Esophagus muscularis mucosa (tissue), 4 donors: ENCODE measurements at places on chromosomes 7 and 10. TPM values are rescaled to one million over a fixed set of nuclear protein-coding genes. Genes with fewer than 3 reads are reported as not detected.

- no peaks in the 10 kb centered on the region for H3K36me3 ChIP-seq
- no peak overlapping the region for H3K27ac ChIP-seq
- DNase-seq = peak; percentile 39
- no peaks in the 10 kb centered on the region for H3K27me3 ChIP-seq
- no peaks in the 10 kb centered on the region for H3K4me1 ChIP-seq
Observed at GRCh38 chr7:134120405-134120804, 6.7 kb upstream of the LRGUK start.

DNA sequence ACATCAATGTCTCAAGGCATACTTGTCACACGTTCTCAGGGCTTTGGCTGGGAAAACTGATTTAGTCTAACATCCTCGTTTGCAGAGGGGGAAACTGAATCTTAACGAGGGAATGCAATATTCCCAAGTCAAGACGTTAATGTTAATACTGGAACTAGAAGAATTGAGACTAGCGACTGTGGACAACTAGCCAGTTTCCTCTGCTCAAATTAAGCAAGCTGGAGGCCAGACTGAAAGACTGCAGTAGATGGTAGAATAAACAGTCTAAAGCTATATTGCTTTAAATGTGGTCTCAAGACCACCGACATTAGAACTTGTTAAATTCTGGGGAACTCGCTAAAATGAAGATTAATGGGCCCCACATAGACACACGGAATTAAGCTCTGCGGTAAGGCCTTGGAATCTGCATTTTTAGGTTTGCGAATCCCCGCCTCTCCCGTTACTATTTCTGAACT lies 639 bp upstream of the TFAM start:
- DNase-seq = no peak
- H3K27ac ChIP-seq = peak overlapping the region; percentile 89
- H3K27me3 ChIP-seq = no peaks in the 10 kb centered on the region
- peaks cover 27% of the 10 kb centered on the region for H3K36me3 ChIP-seq
- H3K4me3 ChIP-seq = peak overlapping the region; percentile 79
- H3K4me1 ChIP-seq = peaks cover 26% of the 10 kb centered on the region

DNA sequence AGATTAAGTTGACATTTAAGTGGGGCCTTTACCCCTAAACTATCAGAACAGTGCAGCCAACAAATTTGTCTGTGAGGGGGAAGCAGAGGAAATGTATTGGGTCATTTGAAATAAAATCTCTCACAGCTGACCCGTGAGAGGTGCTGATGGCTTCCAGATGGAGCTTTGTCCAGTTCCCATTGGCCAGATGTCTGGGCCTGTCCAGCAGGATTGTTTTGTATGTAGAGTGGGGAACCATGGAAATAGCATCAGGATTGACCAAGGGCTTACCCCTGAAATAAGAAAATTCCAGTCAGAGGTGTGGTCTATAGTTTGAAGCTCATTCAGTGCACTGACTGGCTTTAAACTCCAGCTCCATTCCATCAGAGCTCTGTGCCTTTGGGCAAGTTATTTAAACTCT lies 50.6 kb downstream of the INHBA start:
- no peak overlapping the region for H3K4me3 ChIP-seq
- H3K27ac ChIP-seq = no peak overlapping the region
- peaks cover 24% of the 10 kb centered on the region for H3K4me1 ChIP-seq
- no peaks in the 10 kb centered on the region for H3K27me3 ChIP-seq
- DNase-seq = no peak

GRCh38 chr7:117210397-117210796 lies 112.5 kb downstream of the WNT2 start:
- H3K4me3 ChIP-seq = no peak overlapping the region
- H3K36me3 ChIP-seq = peaks cover 10% of the 10 kb centered on the region
- H3K27me3 ChIP-seq = no peaks in the 10 kb centered on the region
- no peak for DNase-seq
- H3K27ac ChIP-seq = no peak overlapping the region

GRCh38 chr10:31101123-31101522 lies 69.5 kb upstream of the ZNF438 start:
- no peaks in the 10 kb centered on the region for H3K36me3 ChIP-seq
- H3K4me3 ChIP-seq = no peak overlapping the region
- no peak overlapping the region for H3K27ac ChIP-seq
- no peaks in the 10 kb centered on the region for H3K4me1 ChIP-seq

LDB3 gene
- 24.1 TPM for total RNA-seq

DNA sequence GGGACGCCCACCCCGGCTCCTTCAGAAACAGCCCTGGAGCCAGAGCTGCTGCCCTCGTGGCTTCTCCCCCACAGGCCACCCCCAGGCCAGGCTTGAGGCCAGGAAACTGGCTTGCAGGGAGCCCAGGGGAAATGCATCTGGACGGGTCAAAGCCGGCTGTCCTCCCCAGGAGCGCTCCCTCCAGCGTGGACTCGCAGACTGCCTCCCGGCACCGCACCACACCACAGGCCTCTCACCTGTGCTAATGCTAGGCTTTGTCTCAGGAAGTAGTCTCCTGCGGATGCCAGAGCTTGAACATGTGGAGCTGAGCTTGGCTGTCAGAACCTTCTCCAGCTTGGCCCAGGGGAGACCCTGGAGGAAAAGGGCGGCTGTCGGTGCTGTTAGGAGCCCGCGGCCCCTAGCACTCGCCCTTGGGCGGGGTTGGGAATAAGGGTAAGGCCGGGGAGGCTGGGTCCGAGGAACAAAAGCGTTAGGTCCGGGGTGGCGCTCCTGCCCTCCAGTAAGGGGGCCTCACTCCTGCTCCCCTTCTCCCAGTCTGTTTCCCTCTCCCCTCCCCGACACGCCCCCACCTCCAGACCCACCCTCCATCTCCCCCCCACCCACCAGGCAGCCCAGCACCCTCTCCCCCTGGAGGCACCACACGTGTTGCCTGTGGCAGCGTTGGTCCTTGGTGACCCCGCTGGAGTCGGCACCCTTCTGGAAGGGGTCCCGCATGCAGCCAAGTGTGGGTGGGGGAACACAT lies 21.6 kb upstream of the DRGX start:
- no peaks in the 10 kb centered on the region for H3K36me3 ChIP-seq
- H3K4me1 ChIP-seq = no peaks in the 10 kb centered on the region

- H3K27ac ChIP-seq = peak overlapping the region; percentile 39
- H3K36me3 ChIP-seq = no peaks in the 10 kb centered on the region
- no peak overlapping the region for H3K4me3 ChIP-seq
- H3K4me1 ChIP-seq = peaks cover 51% of the 10 kb centered on the region
Observed at GRCh38 chr10:70461397-70462348, 16.9 kb upstream of the PALD1 start.

GRCh38 chr10:116574797-116575196 lies 16.0 kb upstream of the PNLIPRP1 start:
- no peak for DNase-seq
- H3K27ac ChIP-seq = no peak overlapping the region
- H3K27me3 ChIP-seq = no peaks in the 10 kb centered on the region
- H3K36me3 ChIP-seq = no peaks in the 10 kb centered on the region
- H3K4me3 ChIP-seq = no peak overlapping the region

GRCh38 chr10:27100813-27101347 lies 586 bp upstream of the ANKRD26 start:
- peaks cover 4% of the 10 kb centered on the region for H3K36me3 ChIP-seq
- peak overlapping the region; percentile 94 for H3K27ac ChIP-seq
- no peaks in the 10 kb centered on the region for H3K27me3 ChIP-seq
- peaks cover 8% of the 10 kb centered on the region for H3K4me1 ChIP-seq
- DNase-seq = no peak
- H3K4me3 ChIP-seq = peak overlapping the region; percentile 73

DNA sequence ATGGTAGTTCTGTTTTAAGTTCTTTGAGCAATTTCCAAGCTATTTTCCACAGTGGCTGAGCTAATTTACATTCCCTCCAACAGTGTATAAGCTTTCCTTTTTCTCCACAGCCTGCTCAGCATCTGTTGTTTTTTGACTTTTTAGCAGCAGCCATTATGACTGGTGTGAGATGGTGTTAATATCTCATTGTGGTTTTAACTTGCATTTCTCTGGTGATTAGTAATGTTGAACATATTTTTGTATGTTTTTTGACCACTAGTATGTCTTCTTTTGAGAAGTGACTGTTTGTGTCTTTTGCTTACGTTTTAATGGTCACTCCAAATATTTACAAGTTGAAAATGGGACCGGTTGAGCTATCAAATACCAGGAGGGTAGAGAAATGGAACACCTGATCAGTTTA lies 20.4 kb downstream of the GNG11 start:
- H3K27ac ChIP-seq = no peak overlapping the region
- no peak for DNase-seq
- no peak overlapping the region for H3K4me3 ChIP-seq
- no peaks in the 10 kb centered on the region for H3K36me3 ChIP-seq
- H3K4me1 ChIP-seq = peaks cover 19% of the 10 kb centered on the region

GRCh38 chr7:67753891-67754290 lies 757.3 kb downstream of the TYW1 start:
- H3K27me3 ChIP-seq = no peaks in the 10 kb centered on the region
- H3K27ac ChIP-seq = no peak overlapping the region
- no peak overlapping the region for H3K4me3 ChIP-seq
- H3K4me1 ChIP-seq = peaks cover 7% of the 10 kb centered on the region
- no peaks in the 10 kb centered on the region for H3K36me3 ChIP-seq

GRCh38 chr10:132272231-132272971 lies 35.3 kb downstream of the STK32C start:
- H3K36me3 ChIP-seq = no peaks in the 10 kb centered on the region
- peaks cover 18% of the 10 kb centered on the region for H3K4me1 ChIP-seq
- H3K27me3 ChIP-seq = no peaks in the 10 kb centered on the region

DNA sequence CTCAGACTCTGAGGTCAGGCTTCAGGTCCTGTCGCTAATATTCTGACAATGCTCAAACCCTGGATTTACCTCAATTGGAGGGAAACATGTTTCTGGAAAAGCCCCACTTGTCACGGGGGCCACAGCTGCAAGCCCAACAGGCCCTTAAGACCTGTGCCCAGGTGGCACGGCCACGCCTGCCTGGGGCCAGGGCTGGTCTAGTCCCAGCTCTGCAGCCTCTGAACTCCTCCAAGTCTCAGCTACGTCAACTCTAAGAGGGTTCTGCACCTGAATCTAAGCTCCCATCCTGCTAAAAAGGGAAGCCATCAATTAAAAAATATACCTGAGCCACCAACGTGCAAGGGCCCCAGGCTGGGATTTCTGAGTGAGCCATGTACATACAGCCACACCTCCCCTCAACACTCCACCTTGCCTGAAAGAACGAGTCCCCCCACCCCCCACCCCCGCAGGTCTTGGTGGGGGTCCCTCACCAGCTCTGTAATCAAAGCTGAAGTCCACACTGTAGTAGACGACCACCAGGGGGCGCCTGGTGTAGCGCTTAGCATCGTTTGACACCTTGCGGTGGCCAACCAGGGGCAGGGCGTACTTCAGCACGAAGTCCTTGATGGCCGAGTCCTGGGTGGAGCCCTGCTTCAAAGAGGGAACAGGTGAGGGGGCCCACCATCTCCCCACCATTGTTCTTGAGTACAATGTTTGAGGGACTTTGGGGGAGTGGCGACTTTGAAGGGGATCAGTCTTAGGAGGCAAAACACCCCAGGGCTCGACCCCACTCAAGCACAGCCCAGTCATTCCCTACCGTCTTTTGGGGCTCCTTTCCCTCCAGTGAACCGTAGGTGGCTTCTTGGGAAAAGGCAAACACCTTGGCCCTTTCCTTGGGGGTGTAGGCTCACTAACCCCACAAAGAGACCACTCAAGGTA lies 22.6 kb downstream of the PDIA4 start:
- peak; percentile 94 for DNase-seq
- no peaks in the 10 kb centered on the region for H3K4me1 ChIP-seq
- H3K36me3 ChIP-seq = peaks cover 64% of the 10 kb centered on the region
- H3K27ac ChIP-seq = no peak overlapping the region
